ENCODE measurements at places on chromosomes 16 and 17.

- no peak for DNase-seq
Measured at GRCh38 chr17:37123941-37124820, 175.4 kb downstream of the AATF start.

DNA sequence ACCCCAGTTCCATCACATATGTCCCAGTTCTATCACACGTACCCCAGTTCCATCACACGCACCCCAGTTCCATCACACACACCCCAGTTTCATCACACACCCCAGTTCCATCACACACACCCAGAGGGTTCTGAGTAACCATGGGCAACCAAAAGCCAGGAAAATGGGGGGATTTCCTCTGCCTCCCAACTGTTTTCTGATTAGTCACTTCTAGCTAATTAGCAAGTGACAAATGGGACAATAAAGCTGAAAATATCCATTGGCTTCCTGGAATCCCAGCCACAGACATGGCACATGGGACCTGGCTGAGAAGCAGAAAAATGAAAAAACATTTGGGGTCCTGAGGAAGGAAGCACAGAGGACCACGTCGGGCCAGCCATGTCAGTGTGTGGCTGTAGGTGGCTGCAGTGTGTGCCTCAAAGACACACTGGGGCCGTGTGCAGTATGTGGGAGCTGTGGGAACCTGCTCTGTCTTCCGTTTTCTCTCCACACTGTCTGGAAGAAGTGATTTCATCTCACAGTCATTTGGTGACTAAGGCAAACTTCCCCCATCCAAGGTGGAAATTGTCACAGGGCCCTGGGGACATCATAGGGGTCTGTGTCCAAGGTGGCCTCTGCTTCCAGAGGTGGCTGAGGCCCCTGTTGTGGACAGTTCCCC, 106.7 kb downstream of the CMIP start:
- no peak for DNase-seq

GRCh38 chr16:17887963-17888362, 417.2 kb upstream of the XYLT1 start:
- DNase-seq: no peak

DNA sequence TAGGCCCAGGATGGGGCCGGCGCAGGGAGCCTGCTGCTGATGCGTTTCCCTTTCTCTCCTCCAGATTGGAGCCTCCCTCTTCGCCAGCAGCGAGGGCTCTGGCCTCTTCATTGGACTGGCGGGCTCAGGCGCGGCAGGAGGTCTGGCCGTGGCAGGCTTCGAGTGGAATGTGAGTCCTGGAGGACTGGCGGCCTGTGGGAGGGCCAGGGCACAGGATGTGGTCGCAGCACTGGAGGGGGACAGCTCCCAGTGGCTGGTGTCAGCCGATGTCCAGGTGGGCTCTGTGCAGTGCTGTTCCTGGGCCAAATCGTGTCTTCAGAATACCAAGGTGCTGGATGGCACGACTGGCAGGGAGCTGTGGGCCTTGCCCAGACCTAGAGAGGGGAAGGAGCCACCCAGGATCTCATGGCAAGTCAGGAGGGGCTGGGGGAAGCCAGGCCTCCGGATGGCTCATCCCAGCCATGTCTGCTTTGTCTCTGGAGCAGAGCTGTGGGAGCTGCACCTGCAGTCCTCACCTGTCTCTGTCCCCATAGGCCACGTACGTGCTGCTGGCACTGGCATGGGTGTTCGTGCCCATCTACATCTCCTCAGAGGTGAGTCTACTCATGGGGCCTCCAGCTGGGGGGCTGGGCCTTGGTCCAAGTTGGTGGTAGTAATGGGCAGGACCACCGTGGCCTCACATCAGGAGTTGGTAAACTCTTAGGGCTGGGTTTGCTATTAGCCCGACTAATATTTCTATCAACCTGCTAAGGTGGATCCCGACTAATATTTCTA, 7.3 kb downstream of the SLC5A10 start:
- DNase-seq: no peak

DNA sequence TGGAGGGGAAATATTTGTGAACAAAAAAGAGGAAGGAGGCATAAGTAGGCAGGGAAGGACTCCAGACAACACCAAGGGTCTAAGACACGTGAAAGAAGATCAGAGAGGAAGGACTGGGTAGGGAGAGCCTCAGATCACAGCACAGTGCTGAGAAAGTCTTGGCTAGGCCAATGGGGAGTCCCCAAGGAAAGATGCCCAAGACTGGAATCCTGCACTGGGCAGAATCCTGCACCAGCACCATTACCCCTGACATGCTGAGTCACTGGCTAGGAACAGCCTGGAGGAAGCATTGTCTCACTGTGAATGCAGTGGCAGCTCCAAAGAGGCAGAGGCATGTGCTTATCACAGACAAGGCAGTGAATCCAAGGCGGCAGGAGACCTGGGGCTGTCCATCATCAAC, 19.2 kb downstream of the CLEC19A start:
- no peak for DNase-seq

DNA sequence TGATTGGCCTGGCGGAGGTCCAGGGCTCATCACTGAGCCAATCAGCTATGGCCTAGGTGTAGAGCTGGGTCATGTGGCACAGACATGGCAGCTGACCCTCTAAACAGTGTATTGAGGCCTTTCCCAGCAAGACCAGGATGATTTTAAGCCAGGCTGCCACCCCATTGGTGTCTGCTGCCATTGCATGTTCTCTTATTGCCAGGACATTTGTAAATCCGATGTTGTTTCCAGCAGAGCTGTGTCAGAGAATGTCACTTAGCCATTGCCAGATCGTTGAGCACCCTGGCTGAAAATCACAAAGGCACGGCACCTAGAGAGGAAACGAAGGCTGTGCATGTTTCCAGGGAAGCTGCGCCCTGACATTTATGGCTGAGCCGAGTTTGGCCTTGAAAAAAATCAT, 33.4 kb downstream of the RBFOX1 start:
- no peak for DNase-seq

GRCh38 chr17:50102164-50102991, 7.2 kb downstream of the PDK2 start:
- no peak for DNase-seq

DNA sequence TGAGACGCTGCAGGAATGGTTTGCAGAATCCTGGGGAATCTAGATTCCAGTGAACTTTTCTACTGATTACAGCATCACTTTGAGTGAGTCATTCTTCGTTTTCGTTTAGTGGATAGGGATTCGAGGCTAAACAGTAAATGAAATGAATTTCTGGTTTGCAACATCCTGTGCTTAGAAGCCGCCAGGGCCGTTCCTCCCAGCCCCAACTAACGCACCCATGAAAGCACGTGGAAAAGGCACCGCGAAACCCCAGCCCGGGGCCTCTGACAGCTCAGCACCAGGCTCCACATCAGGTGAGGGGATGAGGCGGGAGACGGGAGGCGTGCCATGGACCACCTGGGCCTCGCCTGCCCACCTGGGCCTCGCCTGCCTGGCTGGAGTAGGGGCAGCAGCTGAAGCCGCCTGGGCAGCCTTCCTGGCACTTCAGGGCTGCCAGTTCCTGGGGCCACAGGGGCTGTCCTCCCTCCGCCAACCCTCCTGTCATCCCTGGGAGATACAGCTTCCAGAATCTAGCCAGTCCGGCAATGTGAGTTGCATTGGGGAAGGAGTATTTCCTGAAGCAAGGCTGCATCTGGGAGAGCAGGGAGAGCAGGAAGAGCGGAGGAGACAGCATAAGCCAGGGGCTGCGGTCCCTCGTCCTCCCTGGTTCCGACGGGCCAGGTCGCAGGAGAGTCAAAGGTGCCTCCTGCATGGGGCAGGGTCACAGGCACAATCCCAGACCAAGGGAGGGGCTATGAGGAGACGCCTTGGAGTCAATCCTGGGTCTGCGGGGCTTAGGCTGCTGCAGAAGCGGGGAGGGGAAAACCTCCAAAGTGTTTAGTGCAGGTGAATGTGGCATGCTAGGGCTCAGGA, 78.4 kb downstream of the RPH3AL start:
- DNase-seq: no peak

DNA sequence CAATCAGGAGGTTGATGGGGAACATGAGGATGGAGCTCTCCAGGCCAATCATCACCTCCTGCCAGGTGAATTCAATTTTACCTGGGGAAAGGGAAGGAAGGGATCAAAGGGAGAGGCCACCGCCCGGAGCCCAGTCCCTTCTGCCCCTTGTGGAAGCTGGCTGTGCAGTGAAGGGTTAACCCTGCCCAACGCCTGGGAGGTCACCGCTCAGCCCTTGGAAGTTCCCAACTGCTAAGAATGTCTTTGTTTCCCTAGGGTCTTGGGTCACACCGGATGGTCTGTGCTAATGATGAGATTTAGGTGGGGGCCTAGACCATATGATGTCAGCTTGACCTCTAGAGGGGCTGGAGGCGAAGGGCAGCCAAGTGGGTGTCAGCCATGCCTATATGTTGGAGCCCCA, 52.1 kb upstream of the GCSH start:
- DNase-seq: no peak

DNA sequence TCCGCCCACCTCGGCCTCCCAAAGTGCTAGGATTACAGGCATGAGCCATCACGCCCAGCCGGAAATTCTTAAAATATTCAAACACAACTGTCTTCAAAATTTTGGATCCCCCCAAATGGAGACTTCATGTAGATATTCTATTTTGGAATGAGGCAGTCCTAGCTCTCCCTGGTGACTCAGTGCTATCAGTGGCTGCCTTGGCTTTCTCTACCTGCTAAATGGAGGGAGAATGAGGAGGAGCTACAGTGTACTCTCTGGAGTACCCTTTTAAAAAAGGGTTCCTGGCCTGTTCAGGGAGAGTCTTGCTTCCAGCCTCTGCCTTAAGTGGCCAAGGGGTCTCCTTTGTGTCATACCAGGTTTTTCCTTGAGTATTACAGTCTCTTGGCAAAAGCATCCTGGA, 10.8 kb downstream of the ALKBH5 start:
- no peak for DNase-seq

DNA sequence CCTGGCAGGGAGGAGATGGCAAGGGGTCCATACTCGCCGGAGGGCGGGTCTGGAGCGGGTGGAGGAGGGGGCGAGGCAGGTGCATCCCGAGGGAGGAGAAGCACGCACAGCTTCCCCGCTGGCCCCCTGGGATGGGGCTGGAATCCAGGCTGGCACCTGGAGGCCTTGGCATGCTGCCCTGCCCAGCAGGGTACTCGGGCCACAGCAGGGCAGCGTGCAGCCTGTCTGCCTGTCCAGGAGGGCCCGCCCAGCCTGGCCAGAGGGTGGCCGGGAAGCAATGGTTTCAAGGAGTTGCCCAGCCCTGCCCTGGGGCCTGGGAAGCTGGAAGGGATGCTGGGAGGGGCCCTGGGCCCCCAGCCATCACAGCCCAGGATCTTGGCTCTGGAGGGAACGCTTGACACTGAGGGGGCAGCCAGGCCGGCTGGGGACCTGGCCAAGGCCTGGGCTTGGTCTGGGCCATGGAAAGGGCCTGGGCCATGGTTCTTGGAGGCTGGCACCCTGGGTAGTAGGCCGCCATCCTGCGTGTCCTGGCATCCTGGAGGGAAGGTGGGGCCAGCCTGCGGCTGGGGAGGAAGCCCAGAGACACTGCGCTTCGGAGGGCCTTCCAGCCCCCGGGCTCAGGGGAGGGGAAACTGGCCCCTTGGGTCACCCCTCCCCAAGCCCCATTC, 1.1 kb downstream of the GLIS2 start:
- DNase-seq: no peak

DNA sequence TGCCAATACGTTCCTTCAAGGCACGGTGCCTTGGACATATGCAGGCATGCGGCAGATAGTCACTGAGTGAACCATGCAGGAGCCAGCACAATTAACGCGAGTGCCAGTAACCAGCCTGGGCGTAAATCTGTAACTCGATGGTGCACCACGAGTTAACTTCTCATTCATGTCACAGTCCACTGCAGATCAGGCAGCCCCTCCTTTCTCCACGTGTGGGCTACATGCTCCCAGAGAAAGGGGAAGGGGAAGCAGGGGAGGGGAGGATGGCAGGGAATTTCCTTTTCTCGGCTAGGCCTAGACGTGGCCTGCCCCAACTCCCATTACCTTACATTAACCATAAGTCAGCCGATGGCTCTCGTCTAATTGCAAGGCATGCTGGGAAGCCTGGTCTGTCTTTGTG, 287.9 kb downstream of the CPPED1 start:
- no peak for DNase-seq

DNA sequence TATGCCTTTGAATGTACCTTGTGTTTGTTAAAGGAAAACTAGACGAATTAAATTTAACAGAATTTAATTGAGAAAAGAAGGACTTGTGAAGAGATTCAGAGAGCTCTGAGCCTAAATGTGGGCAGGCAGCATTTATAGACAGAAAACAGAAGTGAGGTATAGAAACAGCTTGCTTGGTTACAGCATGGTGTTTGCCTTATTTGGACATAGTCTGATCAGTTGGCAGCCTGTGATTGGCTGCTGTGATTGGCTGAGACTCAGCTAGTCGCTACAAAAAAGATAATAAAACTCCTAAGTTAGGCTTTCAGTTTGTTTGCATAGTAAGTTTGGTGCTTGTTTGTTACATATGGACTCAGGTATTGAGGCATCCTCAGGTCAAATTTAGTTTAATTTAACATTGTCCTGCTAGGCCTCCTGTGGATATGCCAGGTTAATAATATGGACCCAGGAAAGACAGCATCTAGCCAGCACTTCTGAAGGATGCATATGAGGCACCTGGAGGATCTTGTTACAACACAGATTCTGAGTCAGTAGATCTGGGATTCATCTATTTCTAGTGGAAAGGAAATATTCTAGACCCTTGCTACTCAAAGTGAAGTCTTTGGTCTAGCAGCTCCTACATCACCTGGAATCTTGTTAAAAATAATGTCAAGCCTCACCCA, 43.4 kb downstream of the SLFN5 start:
- no peak for DNase-seq

DNA sequence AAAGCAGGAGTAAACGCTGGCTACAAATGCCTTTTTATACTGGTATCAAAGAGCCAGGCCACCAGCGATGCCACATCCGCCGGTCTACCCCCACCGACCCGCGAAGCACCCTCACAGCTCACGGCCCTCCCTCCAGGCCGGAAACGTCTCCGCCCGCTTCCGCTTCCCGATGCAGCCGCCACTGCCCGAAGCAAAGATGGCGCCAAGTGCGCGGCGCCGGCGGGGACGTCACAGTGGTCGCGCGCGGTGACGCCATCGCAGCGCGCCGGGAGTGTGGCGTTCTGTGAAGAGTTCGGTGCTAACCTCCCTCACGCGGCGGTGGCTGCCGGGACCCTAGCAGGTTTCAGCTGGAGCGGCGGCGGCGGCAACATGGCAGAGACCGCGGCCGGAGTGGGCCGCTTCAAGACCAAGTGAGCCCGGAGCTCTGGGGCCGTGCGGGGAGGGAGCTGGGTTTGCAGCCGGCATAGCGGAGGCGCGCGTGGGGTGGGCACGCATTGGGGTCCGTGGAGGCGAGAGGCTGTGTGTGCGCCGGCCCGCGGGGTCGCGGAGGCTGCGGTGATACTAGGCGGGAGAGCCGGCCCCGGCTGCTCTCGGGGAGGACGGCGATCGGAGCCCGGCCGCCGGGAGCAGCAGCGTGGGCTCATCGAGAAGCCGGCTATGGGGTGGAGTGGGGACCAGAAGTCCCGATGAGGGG, at the start of gene TBL3:
Gene TBL3 (plus strand): TSS at position 258 of the 694 bp plus-strand sequence. CDS start 112 bp downstream, at position 370.
- peak; percentile 86 for DNase-seq
